Glutamatergic neuron (in vitro differentiated cells): ENCODE measurements at places on chromosomes 3 and 15.

- no peak for DNase-seq
Measured at GRCh38 chr3:141055136-141055535, 4.0 kb downstream of the SPSB4 start.

DNA sequence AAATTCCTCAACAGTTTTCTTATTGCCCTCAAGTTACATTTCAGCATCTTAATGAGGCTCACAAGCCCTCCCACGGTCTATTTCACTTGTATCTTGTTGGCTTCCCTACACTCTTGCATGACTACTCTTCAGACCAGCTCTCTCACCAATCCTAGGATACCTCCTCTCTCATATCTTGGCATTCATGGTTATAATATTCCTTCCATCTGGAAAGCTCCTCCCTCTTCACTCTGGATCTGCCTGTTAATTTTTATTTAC is 8.5 kb upstream of the CCDC80 start:
- no peak for DNase-seq

GRCh38 chr3:70979983-70980645 is 603.4 kb downstream of the FOXP1 start:
- DNase-seq = no peak

DNA sequence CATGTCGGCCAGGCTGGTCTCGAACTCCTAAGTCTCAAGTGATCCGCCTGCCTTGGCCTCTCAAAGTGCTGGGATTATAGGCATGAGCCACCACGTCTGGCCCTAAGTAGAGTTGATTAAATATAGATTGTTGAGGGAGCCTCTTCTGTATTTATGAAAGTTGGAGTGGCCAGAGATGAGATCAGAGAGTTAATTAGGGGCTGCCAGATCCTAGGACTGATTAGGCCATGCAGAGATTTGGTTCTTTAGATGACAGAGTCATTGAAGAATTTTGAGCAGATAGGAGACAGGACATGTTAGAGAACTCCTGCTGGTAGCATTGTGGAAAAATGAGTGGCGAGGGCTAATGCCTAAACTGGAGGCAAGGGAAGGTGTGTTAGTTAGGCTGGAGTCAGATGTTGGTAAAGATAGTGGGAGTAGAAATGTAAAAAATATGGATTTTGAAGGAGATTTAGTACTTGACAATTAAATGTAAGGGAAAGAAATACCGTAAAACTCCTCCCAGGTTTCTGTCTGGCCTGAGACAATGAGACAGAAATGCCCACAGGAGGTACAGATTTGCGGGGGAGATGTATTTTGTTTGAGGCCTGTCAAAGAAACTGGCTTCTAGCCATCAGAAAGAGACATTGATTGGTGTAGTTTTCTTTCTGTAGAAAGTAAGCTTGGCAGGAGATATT is 23.4 kb downstream of the SACM1L start:
- no peak for DNase-seq

- DNase-seq = no peak
Measured at GRCh38 chr3:173548261-173548660, 150.7 kb downstream of the NLGN1 start.

DNA sequence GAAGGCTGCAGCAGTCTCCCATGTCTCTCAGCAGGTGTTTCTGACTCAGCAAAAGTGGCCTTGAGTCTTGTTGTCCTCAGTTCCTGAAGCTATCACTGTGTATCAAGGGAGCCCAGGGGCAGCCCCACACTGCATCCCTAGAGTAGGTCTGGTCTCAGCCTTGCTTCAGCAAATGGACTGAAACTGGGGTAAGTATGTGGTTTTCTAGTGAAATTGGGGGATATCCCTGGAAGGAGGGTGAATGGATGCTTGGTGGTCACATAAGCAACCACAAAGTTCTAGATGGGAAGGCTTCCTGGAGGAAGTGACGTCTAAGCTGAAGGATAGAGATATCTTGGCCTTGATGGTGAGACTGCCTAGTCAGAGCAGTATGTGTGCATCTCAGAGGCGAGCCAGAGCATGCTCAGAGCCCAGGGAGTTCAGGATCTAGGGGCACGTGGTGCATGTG is 38.4 kb downstream of the TMEM158 start:
- DNase-seq = no peak

- no peak for DNase-seq
Measured at GRCh38 chr3:49788056-49788455, 1.7 kb upstream of the IP6K1 start.

GRCh38 chr3:68958932-68959331 is 26.6 kb upstream of the TAFA4 start:
- DNase-seq = no peak
